Hippocampal formation (tissue), 2 donors: ENCODE measurements at places on chromosomes 6 and 20.

DNA sequence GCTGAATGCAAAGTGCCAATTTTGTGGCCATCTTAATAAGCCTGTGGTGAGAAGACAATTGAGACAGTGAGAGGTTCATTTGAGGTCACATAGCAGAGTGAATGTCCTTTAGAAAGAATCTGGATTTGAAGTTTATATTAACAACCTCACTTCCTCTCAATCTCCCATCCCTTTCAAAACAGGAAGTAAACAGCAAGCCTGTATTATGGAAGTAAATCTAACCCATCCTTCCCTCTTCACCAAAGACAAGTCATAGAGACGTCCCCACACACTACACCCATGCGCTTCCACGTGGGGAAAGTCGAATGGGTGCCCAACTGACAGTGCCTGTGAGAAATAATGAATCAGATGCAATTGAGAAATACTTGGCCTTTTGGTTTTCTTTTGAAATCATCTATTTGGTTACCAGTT is 28.8 kb upstream of the CCND3 start:
- DNase-seq = no peak

GRCh38 chr6:79750806-79751205 is 119.7 kb downstream of the SH3BGRL2 start:
- no peak for DNase-seq

DNA sequence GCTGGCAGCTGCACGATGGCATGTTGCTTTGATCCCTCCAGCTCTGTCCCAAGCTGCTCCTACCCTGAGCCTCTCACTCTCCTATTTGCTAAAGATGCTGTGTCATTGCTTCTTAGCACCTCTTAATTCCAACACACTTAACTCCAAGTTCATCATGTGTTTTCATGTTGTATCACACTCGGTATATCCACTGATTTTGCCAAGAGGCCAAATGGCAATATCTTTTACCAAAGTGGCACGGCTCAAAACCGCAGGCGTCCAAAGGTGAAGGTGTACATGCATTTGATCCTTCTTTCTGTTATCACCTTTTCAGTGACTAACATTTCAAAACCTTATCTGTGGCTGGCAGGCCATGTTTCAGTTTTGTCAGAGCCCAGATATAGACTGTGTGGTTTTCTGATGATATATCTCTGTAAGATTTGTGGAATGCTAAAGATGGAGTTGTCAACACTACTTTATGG is 217.0 kb downstream of the TBX18 start:
- DNase-seq = no peak

GRCh38 chr6:165925474-165926156 is 242.0 kb downstream of the TBXT start:
- DNase-seq = no peak

GRCh38 chr6:35149891-35150566 is 8.9 kb upstream of the TCP11 start:
- no peak for DNase-seq

- DNase-seq = no peak
These were observed 79.0 kb downstream of the ANKEF1 start for GRCh38 chr20:10113746-10114145.

DNA sequence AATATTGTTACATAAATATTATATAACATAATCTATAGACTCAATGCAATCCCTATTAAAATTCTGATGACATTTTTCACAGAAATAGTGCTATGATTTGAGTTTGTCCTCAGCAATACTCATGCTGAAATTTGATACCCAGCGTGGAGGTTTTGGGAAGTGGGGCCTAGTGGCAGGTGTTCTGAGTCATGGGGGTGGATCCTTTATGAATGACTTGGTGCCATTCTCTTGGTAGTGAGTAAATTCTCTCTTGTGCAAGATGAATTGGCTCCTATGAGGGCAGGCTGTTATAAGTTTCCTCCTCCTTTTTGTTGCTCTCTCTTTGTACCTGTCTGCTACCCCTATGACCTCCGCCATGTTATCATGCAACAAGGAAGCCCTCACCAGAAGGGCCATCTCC is 65.8 kb downstream of the SHPRH start:
- no peak for DNase-seq

DNA sequence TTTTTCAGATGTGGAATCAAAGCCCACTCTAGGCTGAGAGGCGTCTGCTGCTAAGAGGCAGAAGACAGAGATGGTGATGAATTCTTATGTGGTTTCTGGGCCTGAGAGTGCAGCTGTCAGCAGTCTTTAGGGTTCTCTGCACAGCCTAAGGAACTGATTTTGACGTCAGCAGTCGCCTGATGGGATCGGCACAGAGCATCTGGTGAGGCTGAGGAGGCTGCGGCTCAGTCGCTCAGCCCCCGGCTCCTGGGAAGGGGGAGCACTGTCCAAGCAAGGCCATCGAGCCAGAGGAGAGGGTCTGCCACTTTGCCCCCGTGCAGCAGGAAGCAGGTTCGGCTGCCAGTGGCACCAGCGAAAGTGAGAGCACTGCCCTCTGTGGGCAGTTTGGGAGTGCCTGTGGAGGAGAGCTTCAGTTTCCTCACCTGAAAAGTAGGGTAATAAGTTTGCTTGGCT is 92.5 kb downstream of the TCP11 start:
- peak; percentile 75 for DNase-seq

DNA sequence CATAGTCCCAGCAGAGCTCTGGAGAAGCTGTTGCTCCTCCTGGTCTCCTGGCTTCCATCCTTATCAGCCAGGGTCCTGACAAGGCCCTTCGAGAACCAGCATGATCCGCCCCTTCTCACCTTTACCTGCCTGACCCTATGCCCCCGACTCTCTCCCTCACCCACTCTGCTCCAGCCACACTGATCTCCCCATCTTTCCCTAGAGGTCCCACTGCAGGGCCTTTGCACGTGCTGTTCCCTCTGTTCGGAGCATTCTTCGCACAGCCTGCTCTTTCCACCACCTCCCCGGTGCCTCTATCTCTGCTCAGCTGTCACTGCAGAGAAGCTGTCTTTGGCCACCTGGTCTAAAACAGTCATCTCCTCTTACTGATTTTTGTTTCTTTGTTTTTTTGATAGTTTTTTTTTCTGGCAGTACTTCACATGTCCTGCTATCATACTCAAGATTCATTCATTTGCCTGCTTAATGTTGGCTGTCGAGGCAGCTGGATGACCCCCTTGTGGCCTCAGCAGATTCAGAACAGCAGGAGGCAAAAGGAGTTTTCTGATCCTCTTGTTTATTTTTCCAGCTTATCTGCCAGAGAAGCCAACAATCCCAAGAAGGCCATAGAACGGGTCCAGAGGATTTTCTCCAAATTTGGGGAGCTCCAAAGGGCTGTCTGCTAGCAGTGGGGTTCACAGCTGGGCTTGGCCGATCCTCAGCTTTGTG is 1.6 kb upstream of the PTGIS start:
- DNase-seq = no peak

DNA sequence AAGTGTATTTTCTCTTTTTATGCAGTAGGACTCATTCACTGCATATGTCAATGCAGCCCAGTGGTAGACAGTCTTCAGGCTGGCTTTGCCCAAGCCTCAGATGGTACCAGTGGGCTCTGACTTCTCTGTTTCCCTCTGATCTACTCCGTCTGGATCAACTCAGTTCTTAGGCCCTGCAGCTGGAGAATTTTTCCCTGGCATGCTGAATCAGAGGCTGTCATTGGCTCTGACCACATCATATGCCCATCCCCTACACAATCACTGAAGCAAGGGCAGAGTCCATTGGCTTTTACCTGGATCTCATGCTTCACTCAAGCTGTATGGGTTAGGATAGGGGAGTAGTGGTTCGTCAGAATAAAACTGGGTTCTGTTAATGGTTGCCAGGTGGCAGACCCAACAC is 57.8 kb downstream of the KIZ start:
- DNase-seq = no peak

DNA sequence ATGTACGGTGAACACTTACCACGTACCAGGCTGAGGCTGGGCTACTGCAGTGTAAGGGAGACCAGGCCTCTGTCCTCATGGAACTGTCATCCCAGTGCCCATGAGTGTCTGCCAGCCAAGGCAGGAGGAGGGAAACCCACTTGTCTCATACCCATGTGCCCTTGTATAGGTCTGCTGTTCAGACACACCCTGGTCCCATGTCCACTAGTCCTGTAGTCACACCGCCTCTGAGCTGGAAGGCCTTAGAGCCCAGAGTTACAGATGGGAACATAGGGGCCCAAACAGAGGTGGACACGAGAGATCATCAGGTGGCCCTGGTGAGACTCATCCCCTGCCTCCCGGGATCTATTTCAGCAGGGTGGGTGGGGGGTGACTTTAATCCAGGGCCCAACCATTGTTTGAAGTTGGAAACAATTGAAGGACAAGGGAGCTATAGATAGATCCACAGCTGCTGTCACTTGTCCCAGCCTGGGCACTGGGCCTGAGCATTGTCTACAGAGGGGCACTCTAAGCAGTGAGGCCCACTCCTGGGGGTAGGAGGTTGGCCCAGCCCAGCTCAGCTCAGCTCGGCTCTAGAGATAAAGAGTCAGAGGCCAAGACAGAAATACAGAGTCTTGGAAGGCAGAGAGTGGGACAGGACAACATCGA is 14.6 kb downstream of the MYH7B start:
- DNase-seq = peak; percentile 83

- DNase-seq = no peak
These were observed 51.5 kb downstream of the STK4 start for GRCh38 chr20:45017857-45018256.

- DNase-seq = peak; percentile 64
These were observed 170.6 kb upstream of the AGPAT4 start for GRCh38 chr6:161444464-161444863.

GRCh38 chr6:145809211-145809610 is 5.4 kb downstream of the FBXO30 start:
- DNase-seq = no peak

- DNase-seq = peak; percentile 38
These were observed 14.6 kb upstream of the TP53TG5 start for GRCh38 chr20:45392733-45393132.

DNA sequence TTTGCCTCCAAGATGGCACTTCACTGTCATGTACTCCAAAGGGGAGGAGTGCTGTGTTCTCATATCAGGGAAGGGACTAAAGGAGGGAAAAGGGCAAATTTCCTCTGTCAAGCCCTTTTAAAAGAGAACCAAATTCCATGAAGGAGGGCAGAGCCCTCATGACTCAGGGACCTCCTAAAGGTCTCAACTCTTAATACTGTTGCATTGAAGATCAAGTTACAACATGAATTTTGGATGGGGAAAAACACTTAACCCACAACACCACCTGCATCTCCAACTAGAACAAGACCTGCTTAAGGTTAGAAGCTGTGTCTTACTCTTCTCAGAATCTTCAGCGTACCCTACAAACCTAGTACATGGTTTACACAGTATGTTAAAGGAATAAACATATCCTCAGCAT is 23.7 kb upstream of the FBXO30 start:
- no peak for DNase-seq

- DNase-seq = no peak
These were observed 28.0 kb downstream of the KIF6 start for GRCh38 chr6:39696986-39697788.

- DNase-seq = no peak
These were observed 24.1 kb downstream of the HLA-DRB1 start for GRCh38 chr6:32565511-32565910.

DNA sequence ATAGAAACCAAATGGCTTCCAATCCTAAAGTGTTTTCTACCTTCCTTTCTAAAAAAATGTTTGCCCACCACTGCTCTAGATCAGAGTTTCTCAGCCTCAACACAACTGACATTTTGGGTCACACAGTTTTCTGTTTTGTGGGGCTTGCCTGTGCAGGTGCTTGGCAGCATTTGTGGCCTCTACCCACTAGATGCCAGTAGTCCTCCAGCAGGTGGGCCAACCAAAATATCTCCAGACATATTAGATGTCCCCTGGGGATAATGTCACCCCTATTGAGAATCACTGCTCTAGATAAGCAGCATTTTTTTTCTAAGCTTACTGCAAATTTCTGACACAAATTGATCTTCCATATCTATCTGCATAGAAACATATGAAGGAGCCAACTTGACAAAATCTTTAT is 26.3 kb upstream of the EPM2A start:
- DNase-seq = no peak

DNA sequence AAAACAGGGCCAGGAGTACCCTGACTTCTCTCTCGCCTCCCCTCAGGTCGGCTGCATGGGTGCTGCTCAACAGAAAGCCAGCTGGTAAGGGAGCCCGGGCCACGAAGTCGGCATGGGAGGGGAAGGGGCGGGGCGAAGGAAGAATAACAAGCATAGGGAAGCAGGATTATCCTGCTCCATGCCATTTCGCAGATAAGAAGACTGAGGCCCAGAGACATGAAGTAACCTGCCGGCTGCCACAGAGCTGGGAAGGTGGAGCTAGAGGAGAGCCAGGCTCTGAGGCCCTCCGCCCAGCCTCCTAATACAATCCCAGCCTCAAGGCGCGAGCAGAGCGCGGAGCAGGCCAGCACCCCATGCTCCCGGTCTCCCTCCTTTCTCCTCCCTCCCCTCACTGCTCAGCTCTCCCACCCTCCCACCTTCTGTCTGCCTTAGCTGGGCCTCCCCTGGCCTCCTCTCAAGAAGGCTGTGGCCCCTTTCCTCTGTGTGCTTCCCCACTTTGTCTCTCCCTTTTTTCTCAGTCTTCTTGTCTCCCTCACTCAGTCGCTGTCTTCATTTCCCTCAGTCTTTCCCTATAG is 13.2 kb upstream of the HMGA1 start:
- DNase-seq = no peak

- DNase-seq = no peak
These were observed 479.4 kb upstream of the JARID2 start for GRCh38 chr6:14766391-14766994.

DNA sequence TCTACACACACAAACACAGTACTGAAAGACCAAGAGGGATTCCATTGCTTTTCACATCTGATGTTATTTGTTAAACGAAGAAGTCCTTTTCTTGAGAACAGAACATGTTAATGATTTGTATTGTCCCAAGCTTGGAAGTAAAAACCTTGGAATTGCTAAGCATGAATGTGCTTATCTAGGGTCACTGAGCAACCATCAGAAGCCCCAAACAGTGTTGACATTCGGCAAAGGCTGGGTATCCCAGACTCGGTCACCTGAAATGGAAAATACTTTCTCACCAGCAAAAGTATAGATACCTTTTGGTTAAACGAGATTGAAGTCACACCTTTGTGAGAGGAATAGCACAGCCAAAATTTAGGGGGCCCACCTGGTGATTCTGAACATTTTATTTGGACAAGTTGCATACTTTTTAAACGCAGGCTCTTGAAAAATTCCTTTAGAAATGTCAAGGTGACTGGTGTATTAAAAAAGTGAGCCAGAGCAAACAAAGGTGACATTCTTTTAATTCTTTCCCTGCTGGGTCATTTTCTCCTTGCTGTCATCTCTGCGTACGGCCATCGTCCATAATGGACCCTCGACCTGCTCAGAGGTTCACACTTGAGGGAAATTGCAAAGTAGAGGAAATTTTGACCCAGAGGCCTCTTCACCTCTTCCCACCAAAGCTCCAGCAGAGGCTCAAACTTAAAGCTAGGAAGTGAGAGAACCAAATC is 95.8 kb upstream of the FOXA2 start:
- no peak for DNase-seq

DNA sequence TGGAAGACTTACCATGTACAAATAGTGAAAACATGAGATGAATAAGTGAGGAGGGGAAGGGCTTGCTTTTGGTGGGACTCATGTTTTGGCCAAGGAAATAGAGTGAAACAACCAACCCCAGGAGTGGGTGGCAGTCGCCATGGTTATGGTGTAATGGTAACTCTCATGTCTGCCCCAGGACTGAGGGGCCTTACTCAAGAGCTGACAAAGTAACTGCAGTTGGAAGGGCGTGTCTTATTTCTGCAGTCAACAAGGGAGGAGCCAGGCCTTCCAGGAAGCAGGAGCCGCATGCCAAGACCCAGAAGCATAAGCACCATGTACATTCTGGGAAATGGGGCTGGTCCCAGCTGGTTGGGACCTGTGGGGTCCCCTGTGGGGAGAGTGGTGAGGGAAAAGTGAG is 108.5 kb downstream of the UNC5CL start:
- DNase-seq = no peak

GRCh38 chr20:41255655-41256054 is 61.9 kb downstream of the ZHX3 start:
- no peak for DNase-seq
